ENCODE measurements at places on chromosomes 2 and 18. TPM values are rescaled to one million over a fixed set of nuclear protein-coding genes. Genes with fewer than 3 reads are reported as not detected.

GALNT14 gene
- total RNA-seq: 1.4 TPM

NEB gene
- total RNA-seq: 0.77 TPM

TBR1 gene
- total RNA-seq: 0.09 TPM

GKN2 gene
- total RNA-seq: not detected

- DNase-seq: no peak
- peaks cover 7% of the 10 kb centered on the region for H3K36me3 ChIP-seq
- peak overlapping the region; percentile 100 for H3K4me3 ChIP-seq
- H3K4me1 ChIP-seq: peaks cover 30% of the 10 kb centered on the region
- H3K27me3 ChIP-seq: no peaks in the 10 kb centered on the region
- no peak overlapping the region for H3K27ac ChIP-seq
Measured at GRCh38 chr2:27664622-27665363, 1.1 kb downstream of the SLC4A1AP start.

DNA sequence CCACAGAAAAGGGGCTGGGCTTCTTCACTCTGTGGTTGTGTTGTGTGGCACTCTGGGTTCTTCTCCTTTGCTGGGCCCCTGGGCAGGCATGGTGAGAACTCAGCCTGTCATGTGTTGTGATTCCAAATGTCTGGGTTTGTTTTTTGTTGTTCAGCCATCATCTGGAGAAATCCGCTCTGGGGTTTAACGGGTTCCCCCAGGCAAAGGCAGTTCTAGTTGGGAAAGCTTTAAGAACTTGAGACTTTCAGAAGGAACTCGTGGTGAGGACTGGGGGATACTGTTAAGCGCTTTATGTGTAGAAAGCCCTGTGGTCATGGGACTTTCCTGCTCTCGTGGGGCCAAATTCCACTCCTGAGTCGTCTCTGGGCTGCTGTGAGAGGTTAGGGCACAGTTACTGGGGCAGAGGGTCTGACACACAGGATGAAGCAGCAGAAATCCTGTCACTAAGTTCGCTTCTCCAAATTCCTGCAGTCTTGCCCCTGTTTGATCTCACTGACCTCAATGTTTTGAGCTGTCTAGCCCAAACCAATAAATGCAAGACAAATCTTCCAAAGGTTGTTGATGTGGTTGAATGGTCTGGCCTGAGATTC, 87.7 kb downstream of the RAPGEF4 start:
- H3K36me3 ChIP-seq: no peaks in the 10 kb centered on the region
- no peaks in the 10 kb centered on the region for H3K4me1 ChIP-seq
- DNase-seq: no peak
- no peak overlapping the region for H3K27ac ChIP-seq

Measured in neural crest cell (in vitro differentiated cells).